IMR-90 (cell line): ENCODE measurements at places on chromosomes 2 and 18.

DNA sequence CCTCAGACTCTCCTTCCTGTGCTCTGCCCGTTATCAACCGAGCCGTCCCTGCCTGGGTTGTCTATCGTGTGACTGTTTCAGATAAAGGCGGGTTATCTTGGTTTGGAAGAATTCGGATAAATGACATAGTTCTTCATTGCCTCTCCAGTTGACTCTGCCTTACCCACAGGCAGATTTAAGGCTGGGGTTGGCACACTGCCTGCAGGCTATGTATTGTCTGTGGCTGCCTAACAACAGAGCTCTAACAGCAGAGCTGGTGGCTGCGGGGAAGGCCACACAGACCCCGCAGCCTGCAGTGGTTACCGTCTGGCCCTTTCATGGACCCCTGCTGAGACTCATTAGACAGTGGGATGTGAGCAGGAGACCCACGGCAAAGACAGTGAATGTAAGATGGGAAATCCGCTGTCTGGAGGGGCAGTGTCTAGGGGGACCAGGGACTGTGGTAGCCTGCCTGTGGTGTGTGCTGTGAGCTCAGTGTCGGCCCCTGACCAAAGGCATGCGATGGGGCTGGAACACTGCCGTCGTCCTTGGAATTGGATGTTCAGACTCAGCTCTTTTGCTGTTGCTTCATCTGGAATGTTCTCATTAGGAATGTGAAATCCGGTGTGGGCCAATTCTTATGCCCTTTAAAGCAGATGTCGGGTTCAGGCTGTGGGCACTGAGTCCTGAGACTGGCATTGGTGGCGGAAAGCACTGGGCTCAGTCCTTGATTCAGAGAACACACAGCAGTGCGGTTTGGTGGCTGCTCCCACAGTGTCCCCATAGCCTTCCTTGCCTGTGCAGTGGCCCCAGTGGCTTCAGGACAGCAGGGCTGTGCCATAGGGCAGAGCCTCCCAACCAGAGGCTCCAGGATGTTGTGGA is 44.5 kb downstream of the SH3RF3 start:
- DNase-seq = peak; percentile 87

DNA sequence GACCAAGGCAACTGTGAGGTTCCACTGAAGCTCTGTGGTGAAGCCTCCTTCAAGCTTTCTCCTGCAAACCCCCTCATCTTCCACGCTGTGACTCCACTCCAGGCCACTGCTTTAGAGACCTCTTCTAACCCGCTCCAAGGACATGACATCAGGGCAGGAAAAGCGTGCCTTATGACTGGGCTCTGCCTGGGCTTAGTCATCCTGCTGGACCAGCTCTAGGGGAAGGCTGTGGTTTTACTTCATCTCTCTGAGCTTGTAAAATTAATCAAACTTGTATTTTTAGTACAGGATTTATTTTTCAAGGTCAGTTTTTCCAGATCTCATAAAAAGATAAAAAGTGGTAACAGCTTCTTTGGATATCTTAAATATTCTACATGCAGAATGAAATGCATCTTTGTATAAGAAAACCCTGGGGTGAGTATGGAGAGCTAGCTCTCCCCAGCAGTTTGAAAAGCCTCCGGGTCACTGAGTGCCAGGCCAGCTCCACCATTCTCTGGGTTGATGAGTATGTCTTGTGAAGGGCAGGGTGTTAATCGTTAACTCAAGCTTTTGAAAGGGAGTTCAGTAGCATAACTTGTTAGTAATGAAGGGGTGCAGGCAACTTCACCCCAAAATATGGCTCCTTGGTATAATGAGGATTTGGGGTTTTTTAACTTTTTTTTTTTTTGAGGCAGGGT is 33.1 kb upstream of the YPEL5 start:
- DNase-seq = peak; percentile 93

DNA sequence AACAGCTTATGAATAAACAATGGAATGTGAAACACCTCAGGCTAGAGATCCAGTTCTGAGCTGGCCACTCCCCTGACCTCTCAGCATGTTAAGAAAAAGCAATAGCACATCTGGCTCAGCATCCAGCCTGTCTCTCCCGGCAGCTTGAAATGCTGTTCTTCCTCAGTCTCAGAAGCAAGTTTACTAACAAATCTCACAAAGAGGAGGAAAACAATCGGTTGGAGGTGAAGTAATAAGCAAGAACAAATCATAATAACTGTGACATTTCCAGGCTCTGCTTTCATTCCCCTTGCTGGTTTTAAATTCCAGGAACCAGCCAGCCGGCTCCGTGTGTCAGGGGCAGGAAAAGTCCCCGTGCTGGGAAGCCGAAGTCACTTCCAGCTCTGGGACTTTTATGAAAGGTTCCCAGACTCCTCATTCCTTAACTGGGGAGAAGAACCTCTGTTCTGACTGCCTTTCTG is 133.9 kb upstream of the ARL4C start:
- peak; percentile 43 for DNase-seq

- peak; percentile 42 for DNase-seq
Observed at GRCh38 chr2:238267341-238267710, 21.1 kb downstream of the PER2 start.

GRCh38 chr18:8942909-8943545 is 159.5 kb upstream of the NDUFV2 start:
- DNase-seq = no peak

GRCh38 chr2:47218899-47219525 is 63.9 kb upstream of the STPG4 start:
- no peak for DNase-seq

DNA sequence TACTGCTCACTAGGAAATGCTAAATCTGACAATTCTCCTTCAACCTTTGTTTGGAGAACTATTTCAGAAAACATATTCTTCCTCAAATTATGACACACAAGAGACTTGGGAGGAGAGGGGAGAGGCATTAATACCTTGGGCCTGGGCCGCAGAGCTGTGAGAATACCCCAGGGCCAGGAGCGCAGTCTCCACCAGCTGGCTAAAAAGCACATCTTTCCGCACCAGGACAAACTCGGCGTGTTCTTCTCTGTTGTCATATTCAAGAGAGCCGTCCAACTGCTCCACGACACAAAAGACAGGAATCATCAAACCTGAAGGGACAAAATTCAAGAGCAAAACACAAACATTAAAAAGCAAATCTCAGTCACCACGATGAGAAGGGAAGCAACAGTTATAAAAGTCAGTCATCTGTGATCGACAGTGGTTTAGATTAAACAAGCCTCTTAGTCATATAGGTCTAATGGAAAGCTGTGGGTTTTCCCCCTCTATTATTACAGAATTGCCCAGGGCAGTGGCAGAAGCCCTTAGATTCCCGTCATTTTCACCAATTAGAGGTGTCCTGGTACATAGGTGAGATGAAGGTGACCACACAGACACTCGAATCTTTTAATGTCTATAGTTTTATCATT is 24.4 kb downstream of the SATB2 start:
- no peak for DNase-seq

- DNase-seq = peak; percentile 73
Observed at GRCh38 chr18:79246309-79247108, 149.2 kb upstream of the NFATC1 start.

DNA sequence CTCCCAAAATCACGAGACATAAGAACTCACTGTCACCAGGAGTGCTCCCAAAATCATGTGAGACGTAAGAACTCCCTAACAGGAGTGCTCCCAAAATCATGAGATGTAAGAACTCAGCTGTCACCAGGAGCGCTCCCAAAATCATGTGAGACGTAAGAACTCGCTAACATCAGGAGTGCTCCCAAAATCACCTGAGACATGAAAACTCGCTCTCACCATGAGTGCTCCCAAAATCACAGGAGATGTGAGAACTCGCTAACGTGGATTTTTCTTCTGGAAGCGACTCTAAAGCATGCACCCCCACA is 53.1 kb downstream of the CTDP1 start:
- DNase-seq = no peak

GRCh38 chr2:184006998-184007397 is 591.3 kb upstream of the ZNF804A start:
- DNase-seq = no peak

DNA sequence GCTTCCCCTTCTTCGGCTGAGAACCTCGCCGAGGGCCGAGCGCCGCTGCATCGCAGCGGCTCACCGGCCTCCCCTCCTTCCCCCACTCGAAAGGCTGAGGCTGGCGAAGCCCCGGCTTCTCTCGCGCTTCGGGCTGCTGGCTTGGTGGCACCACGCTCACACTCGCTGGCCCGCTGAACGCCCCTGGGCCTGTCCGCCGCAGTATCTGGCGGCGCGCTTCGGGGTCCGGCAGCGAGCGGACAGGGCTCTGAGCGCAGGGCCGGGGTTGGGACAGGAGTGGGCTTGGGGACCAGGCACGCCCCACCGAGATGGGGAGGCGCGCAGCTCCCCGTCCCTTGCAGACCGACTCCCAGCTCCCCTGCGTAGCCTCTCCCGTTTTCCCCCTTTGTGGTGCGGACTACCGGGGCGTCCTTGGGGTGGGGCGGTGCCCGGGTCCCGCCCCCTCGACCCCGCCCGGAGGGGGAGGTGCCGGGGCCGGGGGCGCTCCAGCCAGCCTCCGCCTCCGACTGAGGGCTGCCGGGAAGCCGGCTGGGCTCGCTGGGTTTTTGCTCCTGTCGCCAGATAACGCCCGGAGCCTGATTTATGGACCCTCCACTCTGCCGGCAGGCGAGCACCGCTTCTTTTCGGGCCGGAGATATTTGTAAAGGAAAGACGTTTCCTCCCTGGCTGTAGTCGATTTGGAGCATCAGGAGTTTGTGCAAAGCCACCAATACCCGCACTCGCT is 3.8 kb downstream of the GBX2 start:
- no peak for DNase-seq

DNA sequence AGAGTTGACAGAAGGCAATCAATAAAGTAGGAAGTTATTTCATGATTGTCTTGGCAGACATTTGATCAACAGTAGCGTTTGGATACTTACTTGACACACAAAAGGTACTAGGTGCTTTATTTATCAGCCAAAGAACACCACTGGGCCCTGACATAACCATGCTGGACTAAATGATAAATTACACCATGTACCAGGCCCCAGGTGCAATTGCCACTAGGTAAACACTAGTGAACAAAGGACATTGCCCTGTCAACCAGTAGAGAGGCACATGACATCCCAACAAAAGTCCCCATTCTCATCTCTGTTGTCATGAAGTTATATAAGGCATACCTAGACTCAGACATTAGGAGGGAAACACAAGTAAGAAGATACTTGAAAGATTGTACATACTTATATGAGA is 747.2 kb downstream of the SATB2 start:
- DNase-seq = no peak

DNA sequence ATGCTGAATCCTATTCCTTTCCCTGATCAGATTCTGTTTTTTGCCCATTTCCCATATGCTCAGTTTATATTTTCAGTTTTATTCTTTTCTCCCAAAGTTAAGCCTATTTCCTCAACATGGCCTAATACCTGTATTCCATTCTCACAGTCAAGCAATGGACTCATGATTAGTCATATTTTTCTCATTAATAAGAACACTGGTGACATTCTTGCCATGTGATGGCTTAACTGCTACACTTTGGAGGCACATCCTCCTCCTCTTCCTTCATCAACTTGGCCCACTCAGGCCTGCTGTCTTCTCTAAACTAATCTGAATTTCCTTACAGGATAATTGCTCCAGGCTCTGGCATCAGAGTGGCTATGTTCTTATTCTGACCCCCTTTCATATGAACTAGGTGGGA is 679.2 kb downstream of the NYAP2 start:
- no peak for DNase-seq

- no peak for DNase-seq
Observed at GRCh38 chr2:161578998-161579397, 45.2 kb upstream of the SLC4A10 start.

- DNase-seq = no peak
Observed at GRCh38 chr2:241568726-241569125, 10.2 kb downstream of the BOK start.

- no peak for DNase-seq
Observed at GRCh38 chr18:80232710-80233109, 14.6 kb downstream of the PARD6G start.

GRCh38 chr2:233566141-233566956 is at the start of gene USP40:
Gene USP40, minus strand, starts transcription at chr2:233566782. Its CDS starts 1,228 bp downstream, at chr2:233565554.
- DNase-seq = peak; percentile 90

- DNase-seq = no peak
Observed at GRCh38 chr2:141810148-141810547, 320.7 kb downstream of the LRP1B start.

DNA sequence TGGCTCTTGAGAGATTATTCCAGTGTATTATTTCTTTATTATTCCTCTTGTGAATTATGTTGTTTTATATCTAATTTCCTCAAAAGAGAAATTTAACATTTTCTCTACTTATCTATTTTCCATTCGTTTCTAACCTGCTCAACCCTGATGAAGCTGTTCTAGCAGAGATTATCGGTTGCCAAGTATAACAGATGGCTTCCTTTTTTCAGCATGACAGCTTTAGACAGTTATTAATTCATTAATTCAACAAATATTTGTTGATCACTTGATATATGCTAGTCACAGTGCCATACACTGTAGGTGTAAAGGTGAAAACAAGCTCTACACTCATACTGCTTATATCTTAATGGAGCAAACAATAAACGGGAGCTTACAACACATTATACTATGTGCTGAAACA is 137.9 kb upstream of the UBE2E3 start:
- DNase-seq = no peak

GRCh38 chr2:25885933-25886332 is 7.6 kb upstream of the ASXL2 start:
- DNase-seq = peak; percentile 95

GRCh38 chr18:38709122-38709521 is 1143.5 kb upstream of the CELF4 start:
- DNase-seq = no peak

DNA sequence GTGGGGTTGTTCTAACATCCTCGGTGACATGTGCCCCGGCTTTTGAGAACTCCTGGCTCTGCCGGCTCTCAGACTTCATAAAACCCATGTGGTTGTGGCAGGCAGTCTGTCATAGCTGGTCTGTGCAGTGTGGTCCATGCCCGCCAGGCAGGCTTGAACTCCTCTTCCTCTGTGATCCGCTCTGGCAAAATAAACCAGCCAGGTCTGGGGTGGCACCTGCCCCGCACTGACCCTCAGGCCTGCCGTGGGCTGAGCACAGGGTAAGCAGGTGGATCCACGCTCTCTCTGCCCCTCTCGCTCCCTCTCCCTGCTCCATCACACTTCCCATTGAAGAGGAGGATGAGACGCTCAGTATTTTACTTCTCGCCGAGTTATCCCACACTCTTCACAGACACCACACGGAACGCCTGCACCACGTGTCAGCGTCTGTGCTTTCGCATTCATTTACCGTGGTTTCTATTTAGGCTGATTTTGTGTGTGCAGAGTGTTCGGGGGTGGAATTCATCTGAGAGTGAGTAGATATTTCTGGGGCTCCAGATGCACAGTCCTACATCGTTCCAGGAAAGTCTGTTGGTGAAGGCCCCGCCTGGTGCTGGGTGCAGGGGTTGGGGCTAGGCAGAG is 56.4 kb downstream of the RTP5 start:
- DNase-seq = no peak

- no peak for DNase-seq
Observed at GRCh38 chr18:60596928-60597327, 224.4 kb upstream of the MC4R start.

DNA sequence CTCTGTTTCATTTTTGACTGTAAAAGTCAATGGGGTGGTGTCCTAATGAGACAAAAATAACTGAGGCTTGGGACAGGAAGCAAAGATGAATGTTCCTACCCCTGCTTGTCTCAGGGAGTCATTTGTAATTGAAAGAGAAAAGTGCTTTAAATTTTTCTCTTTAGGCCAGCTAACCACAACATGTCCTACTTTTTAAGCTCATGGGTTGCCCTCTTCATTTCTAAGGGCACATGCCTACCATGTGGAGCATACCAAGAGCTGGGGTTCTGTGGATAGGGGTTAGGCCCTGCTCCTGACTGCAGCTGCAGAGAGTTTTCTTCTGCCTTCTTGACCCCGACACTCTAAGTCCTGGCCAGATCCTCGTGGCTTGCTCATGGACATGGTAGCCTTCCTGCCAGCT is 96.8 kb upstream of the ARL4C start:
- peak; percentile 11 for DNase-seq

- peak; percentile 27 for DNase-seq
Observed at GRCh38 chr2:119234021-119235019, 10.7 kb downstream of the STEAP3 start.
